GM20000 (cell line): ENCODE measurements at places on chromosomes 5 and 9.

GRCh38 chr5:32329395-32329834, 16.7 kb upstream of the MTMR12 start:
- peak; percentile 82 for DNase-seq

GRCh38 chr5:112258571-112258970, 160.5 kb downstream of the EPB41L4A start:
- no peak for DNase-seq

DNA sequence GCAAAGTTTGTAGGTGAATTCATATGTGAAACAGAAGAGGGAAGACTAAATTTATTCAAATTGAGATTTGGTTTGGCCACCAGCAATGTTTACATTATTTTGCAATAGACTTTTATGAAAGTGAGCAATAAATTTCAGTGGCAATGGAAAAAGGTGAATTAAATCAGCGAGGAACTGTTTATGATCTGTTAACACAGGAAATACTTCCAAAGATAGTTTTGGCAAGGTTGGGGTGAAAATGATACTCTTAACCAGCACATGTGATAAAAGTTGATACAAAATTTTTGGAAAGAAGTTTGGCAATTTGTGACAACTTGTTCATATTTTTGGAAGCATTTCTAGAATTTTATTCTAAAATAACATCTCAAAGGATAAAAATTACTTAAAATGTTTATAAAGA, 119.8 kb downstream of the ARHGEF28 start:
- DNase-seq, result no peak

- no peak for DNase-seq
These were observed 28.2 kb upstream of the CCNB1 start for GRCh38 chr5:69138766-69139165.

DNA sequence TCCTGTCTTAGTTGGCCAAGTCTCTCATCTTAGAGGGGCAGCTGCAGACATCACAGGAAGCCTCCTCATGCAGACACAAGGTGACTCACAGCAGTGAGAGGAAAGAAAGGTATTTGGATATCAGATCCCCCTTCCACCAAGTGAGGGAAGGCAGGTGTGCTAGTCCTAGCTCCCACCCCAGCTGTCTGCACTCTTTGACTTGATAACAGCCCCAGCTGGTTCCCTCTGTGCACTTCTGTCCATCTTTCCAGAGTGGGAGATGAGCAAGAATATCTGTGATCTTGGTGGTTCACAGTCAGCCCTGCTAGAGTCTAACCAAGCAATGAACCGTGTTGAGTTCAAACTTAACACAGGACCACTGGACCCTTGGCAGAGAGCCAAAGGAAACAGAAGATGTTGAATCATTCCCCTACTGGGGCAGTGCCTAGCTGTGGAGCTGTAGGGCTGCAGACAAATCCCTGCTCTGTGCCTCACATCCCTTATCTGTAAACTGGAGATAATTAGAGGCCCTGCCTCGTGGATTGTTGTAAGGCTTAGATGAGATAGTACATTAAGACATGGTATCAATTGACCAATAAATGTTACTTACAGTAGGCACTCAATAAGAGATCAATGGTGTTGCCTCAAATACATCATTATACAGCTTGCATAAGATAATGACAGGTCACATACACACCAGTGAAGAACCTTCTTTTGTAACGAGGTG, 39.1 kb downstream of the SH3RF2 start:
- no peak for DNase-seq

DNA sequence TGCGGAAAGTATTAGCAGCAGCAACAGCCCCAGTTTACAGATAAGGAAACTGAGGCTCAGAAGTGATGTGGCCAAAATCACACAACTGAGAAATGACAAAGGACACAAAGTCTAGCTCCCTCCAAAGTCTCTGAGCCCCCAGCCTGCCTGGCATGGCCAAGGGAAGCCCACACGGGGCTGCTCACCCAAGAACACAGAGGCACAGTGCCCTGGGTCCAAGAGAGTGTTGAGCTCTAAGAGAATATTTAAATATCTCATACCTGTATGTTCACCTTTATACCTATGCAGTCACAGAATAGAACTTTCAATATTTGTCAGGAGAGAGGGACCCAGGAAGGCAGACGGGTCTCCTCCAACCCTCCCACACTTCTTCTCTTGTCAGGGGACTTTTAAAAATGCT, 16.6 kb downstream of the VAV2 start:
- DNase-seq, result no peak
